SJSA1 (cell line): ENCODE measurements at places on chromosomes 2 and 18.

DNA sequence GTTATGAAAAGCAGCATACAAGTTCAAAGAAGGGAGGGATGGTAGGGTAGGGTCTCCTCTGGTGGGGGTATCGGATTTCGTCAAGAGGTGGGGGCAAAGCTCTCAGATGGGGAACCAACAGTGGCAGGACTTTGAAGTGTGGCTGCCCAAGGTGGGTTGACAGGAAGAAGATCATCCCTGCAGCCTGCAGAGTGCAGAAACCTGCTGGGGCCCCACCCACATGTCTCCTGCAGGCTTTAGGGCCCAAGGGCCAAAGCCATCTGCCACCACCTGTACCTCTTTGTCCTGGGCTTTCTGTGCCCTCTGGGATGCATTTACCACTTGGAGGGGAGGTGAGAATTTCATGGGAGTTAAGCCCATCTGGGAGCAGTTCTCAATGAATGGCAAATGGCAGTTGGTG lies 42.7 kb downstream of the KCNF1 start:
- DNase-seq, result no peak

DNA sequence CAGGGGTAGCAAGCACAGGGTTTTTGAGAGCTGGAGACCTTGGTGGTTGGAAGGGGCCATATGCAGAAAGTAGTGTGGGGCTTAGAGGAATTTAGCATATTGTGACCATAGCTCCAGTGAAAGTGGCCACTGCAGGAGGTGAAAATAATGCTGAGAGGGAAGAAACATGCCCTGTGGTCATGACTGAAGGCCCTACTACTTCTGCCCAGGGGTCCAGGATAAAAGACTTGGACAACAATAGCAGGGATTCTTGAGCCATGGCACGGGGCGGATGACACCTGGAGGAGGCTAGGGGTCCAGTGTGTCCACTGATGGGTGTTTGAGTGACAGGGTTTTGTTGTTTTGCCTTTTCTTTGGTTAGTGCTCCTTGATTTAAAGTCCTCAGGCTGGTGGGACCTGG lies 694.6 kb downstream of the CPS1 start:
- no peak for DNase-seq

GRCh38 chr2:111182121-111182520 lies 61.4 kb downstream of the BCL2L11 start:
- no peak for DNase-seq

DNA sequence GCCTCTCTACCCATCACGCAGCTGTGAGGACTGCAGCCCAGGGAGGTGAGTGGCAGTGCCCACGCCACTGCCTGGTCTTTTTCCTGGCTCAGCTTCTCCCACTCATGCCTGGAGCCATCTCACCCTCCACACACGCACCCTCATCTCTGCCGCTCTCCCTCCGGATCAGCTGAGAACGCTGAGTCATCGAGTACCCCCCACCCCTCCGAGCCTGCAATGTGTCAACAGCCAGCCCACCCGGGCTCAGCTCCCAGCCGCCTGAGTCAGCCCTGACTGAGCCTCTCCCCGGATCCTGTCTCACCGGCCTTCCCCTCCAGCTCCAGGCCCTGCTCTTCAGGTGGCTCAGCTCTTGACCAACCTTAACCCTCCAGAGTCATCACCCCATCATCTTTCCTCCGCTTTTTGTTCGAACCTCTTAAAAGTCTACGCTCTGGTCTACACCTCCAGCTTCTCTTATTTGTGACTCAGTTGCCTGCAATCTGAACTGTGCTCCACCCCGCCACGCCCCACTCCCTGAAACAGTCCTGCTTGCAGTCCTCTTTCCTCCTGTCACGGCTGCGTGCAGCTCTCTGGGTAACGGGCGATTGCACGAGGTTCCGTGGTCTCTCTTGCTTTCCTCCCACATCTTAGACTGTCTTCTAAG lies 94.4 kb upstream of the ASAP2 start:
- DNase-seq, result peak; percentile 96

GRCh38 chr18:12907258-12907925 lies 23.4 kb upstream of the PTPN2 start:
- peak; percentile 15 for DNase-seq

DNA sequence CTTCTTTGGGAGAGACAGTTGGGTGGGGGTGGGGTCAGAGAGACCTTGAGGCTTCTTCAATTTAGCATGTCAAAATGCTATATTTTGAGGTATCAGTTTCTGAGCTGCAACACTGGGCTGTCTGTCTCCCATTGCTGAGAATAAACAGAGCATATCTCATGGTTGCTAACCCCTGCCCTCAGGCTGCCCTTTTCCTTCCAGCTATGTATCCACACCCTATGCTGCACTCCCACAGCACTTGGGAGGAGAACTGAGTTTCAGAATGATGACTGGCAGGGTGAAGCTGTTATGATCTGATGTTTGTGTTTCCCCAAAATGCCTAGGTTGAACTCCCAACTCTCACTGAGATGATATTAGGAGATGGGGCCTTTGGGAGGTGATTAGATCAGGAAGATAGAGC lies 794.0 kb downstream of the RNF144A start:
- no peak for DNase-seq

DNA sequence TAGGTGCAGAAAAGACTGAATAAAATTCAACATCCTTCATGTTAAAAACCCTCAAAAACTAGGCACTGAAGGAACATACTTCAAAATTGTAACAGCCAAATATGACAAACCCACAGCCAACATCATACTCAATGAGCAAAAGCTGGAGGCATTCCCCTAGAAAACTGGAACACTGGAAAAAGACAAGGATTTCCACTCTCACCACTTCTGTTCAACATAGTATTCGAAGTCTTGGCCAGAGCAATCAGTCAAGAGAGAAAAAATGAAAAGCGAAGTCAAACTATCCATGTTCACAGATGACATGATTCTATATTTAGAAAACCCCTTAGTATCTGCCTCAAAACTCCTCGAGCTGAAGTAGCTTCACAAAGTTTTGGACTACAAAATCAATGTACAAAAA lies 282.3 kb downstream of the PID1 start:
- no peak for DNase-seq

DNA sequence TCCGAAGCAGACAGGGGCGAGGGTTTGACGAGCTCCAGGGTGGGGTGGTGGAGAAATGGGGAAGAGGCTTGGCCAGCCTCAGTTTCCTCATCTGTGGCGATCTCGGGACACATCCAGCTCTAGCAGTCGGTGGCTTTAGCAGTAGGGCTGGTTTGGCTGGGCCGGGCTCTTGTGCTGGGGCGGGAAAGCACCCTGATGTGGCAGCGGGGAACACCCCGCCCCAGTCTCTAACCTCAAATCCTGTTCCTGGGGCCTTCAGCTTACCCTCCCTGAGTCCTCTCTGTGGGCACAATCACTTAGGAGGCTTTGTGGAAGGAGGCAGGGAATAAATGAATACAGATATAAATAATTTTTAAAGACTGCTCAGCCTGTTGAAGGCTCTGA lies 26.5 kb upstream of the MCFD2 start:
- DNase-seq, result no peak

- no peak for DNase-seq
Measured at GRCh38 chr18:63152791-63153190, 166.8 kb downstream of the BCL2 start.

- DNase-seq, result no peak
Measured at GRCh38 chr18:6811816-6812215, 82.3 kb downstream of the ARHGAP28 start.

GRCh38 chr2:161983866-161984265 lies 90.1 kb downstream of the DPP4 start:
- no peak for DNase-seq

DNA sequence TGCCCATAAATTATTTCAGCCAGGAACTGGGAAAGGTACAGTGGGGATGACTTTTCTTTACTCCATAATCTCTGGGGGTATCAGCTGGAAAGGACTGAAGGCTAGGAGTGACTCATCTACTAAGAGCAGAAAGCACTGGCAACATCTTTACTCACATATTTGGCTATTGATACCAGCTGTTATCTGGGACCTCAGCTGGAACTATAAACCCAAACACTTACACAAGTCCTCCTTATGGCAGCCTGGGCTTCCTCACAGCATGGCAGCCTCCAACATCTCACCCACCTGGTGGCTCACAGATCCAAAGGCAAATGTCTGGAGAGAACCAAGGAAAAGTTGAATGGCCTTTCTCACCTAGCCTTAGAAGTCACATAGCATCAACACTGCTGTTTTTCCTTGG lies 379.0 kb upstream of the RND3 start:
- DNase-seq, result no peak

GRCh38 chr18:80188643-80189530 lies 58.4 kb downstream of the PARD6G start:
- no peak for DNase-seq

DNA sequence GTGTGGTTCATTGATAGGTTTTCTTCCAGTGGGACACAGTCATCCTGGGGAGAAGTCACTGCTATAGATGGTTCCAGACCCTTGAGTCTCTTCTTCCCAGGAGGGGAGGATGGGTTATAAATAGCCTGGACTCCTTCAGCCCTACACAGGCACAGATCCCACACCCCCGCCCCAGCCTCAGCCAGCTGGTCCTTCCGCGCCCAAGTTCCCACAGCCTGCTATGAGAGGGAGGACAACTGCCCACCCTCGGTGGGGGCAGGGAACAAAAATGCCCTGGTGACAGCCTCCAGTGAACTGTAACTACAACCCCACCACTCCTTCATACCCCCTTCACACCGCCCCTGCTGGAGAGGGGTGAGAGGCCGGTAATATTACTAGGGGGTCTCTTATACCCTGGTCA lies 3.2 kb downstream of the ZBTB7C start:
- DNase-seq, result no peak

DNA sequence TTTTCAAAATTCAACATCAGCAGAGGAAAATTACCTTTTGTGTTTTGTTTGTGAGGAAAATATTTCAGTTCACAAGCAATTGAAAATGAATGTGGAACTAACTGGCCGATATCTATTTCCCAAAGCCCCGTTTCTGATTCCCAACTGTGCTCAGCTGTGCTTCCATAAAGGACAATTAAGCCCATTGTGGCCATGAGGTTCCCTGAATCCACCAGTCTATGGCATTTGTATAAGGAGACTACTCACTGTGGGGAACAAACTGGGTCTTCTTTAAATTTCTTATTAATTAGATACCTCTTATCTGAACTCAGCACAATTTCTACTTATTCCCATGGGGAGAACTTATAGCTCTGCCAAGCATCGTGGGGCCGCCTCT lies 31.4 kb upstream of the AGAP1 start:
- no peak for DNase-seq

- no peak for DNase-seq
Measured at GRCh38 chr18:58668211-58668610, 3.1 kb upstream of the MALT1 start.

- DNase-seq, result no peak
Measured at GRCh38 chr2:112077814-112078213, 22.7 kb downstream of the TMEM87B start.

GRCh38 chr2:50772607-50773006 lies 259.3 kb downstream of the NRXN1 start:
- no peak for DNase-seq

GRCh38 chr18:46222710-46223360 lies 118.7 kb downstream of the HAUS1 start:
- DNase-seq, result no peak

- no peak for DNase-seq
Measured at GRCh38 chr18:27181726-27182125, 3.4 kb downstream of the CHST9 start.

GRCh38 chr2:2974982-2975381 lies 402.6 kb downstream of the EIPR1 start:
- no peak for DNase-seq

DNA sequence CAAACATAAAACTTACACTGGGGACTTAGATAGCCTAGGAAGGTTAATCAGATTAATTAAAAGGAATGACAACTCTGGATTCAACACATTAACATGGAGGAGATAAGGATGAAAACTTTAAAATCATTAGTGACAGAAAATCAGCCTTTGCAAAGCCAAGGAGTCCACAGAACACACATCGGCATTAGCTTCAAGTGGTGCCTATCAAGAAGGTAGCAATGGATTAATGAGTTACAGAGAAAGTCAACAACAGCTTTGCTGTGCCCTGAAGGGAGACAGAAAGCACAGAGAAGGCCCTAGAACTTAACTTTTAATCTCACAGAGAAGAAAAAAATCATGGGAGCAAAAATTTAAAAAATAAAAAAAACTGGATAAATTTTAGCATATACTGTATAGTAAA lies 88.6 kb downstream of the KCNH7 start:
- no peak for DNase-seq

- DNase-seq, result no peak
Measured at GRCh38 chr2:137937246-137937645, 27.0 kb upstream of the HNMT start.

GRCh38 chr2:3296182-3296972 lies 81.2 kb downstream of the EIPR1 start:
- no peak for DNase-seq

DNA sequence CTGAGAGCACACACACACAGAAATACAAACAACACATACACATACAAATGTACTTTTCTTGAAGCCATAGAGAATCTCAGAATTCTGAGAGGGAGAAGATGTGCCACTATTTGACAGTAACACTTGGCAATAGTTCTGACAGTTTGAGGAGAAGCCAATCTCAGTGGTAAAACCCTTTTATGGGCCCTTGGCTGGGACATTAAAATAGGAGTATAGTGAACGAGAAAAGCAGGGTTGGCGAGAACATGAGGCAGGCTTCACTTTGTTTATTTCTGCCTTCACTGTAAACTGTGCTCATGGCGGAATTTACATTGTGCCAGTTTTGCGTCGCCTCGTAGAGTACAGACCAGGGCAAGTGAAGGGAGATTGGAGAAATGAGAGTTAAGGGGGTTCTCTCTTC lies 449.4 kb upstream of the POU3F3 start:
- no peak for DNase-seq

- DNase-seq, result no peak
Measured at GRCh38 chr2:155842103-155842502, 490.4 kb downstream of the NR4A2 start.

DNA sequence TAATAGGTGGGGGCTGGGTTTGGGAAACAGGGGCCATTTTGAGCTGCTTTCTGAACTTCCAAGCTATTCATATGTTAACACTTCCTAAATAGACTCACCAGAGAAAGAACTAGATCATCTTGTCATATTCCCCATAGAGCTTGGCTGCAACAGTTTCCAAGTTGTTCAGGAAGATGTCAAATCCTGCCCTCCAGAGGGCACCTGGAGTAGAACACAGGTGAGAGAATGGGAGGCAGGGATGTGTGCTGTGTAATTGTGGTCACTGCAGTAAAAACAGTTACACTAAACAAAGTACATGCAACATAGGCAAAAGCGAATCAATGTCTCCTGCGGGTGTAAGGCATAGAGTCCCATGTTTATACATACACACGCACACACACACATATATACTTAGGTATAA lies 34.5 kb upstream of the LRRC30 start:
- DNase-seq, result no peak

GRCh38 chr18:10715791-10716190 lies 190.0 kb downstream of the NAPG start:
- DNase-seq, result no peak

DNA sequence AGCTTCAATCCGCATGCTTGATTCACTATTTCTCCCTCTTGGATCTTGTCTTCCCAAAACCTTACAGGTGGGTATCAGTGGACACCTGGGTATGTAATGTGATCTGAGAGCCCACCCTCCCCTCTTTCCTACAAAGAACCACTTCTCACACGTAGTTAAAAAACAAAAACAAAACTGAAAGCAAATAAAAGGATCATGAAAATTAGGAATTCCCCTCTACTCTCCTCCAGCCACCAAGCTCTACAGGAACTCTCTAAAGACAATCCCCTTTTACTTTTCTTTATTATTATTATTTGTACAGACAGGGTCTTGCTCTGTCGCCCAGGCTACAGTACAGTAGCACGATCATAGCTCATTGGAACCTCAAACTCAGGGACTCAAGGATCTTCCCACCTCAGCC lies 40.8 kb upstream of the MYO1B start:
- DNase-seq, result no peak

GRCh38 chr2:177429688-177430325 lies 37.2 kb downstream of the AGPS start:
- peak; percentile 95 for DNase-seq
